Daoy (cell line): ENCODE measurements at places on chromosomes 7 and 10. TPM values are rescaled to one million over a fixed set of nuclear protein-coding genes. Genes with fewer than 3 reads are reported as not detected.

DNA sequence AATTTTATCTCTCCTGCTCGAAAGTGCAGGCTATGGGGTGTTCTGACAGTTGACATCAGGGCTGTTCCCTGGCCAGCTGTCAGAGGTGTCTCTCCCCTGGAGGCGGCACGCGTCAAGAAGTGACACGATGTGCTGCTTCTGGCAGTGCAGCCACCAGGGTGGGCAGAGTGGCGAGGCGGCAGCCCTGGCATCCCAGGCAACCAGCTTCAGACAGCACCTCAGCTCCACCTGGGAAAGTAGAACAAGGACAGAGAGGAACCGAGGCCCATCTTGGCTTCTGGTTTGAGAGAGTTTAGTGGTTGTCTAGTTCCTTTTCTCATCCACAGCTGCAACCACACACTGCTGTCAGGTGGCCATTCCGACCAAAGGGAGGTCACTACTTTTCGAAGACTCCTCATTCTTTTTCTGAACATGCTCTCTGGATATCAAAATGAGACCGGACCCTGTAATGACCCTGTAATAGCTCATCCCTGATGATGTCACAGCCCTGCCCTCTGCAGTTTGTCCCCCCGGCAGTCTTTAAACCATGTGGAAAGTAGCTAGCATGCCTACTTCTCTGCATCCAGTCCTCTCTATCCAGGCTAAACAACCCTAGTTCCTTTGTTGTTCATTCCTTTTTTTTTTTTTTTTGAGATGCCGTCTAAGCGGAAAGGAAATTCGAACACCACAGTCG is 381.0 kb upstream of the NRP1 start:
- DNase-seq: no peak

HSPA12A gene
- 4.9 and 11.0 TPM in 2 replicates for total RNA-seq

GRCh38 chr7:41588341-41588740 is 114.5 kb downstream of the INHBA start:
- DNase-seq: no peak

- no peak for DNase-seq
Measured at GRCh38 chr7:113013761-113014449, 72.7 kb downstream of the GPR85 start.

PPP1R17 gene
- not detected in 2 replicates for total RNA-seq

DNA sequence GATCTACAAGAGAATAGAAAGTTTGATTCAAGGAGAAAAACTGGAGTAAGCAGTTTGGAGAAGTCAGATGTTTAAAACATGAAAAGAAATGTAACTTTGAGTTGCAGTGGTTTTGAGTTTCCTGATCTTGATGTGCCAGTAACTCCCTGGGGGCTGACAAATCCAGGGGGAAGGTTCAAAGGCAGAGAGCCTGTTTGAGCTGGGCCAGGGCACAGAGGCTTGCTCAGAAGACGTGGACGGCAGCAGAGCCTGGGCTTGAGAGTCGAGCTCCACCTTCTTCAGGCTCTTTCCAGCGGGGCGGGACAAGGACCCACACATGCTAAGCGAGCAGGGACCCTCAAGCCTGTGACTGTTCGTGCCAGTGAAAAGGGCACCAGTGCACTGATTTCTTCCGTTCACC is 176.2 kb downstream of the MGMT start:
- DNase-seq: no peak

- DNase-seq: peak; percentile 59
Measured at GRCh38 chr10:114401195-114401791, 3.0 kb downstream of the AFAP1L2 start.

DNA sequence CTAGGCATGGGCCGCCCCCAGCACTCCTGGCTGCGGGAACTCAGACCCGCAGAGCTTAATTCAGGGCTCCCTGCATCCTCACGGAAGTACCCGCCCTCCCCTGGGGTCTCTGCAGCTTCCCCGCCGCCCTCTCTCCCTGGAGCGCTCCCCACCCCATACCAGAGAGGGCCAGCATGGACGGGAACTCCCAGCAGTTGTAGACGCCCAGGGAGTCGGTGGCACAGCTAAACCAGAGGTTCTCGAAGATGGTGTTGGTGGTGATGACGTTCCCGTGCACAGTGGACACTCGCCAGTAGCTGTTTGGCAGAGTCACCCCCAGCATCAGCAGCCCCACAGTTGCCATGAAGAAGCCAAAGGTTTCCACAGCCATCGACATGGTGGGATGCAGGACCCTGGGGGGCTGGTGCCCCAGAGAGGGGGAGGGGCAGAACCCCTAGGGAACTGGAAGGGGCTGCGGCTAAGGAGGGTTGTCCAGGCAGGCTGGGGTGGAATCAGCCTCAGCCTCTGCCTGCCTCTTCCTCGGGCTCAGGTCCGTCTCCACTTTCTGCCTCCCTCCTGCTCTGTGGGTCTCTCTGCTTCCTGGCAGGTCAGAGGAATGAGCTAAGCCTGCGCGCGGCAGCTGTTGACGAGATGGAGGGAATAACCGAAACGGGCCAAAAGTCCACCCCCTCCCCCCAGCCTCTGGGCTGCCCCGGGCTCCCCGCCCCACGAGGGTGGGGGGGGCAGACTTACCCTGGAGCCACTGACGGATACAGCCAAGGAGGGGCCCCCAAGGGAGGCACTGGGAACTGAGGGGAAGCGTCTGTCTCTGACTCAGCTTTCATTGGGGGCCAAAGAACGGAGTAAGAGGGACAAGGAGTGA is at the start of gene CLDN15:
Gene CLDN15, minus strand, starts transcription at position 597 of the 862 bp plus-strand sequence. Its CDS starts 221 bp downstream, at position 376.
- DNase-seq: peak; percentile 65

DNA sequence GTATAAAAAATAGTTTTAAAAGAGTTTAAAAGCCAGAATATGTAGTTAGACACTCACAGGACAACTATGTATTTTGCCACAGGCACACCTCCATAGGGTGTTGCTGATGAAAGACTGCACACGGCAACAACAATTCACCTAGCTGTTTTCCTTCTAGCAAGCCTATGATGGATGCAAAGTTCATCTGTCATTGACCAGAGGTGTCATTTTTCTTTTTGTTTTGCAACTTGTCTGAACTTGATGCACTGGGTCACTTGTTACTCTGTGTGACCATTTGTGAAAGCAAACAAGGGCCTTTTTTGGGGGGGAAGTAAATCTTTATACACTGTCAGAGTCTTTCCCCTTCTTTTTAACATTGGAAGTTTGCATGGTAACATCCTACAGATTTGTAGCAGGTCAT is 258.0 kb upstream of the SEMA3A start:
- no peak for DNase-seq

CDC14C gene
- not detected in 2 replicates for total RNA-seq

SYT15 gene
- total RNA-seq: 0.11 TPM in 1 of 2 replicates, not detected in the other

CYP3A7 gene
- total RNA-seq: not detected in 2 replicates

TMEM26 gene
- total RNA-seq: not detected in 2 replicates

GRCh38 chr7:132240262-132240661 is 336.0 kb downstream of the PLXNA4 start:
- no peak for DNase-seq

DNA sequence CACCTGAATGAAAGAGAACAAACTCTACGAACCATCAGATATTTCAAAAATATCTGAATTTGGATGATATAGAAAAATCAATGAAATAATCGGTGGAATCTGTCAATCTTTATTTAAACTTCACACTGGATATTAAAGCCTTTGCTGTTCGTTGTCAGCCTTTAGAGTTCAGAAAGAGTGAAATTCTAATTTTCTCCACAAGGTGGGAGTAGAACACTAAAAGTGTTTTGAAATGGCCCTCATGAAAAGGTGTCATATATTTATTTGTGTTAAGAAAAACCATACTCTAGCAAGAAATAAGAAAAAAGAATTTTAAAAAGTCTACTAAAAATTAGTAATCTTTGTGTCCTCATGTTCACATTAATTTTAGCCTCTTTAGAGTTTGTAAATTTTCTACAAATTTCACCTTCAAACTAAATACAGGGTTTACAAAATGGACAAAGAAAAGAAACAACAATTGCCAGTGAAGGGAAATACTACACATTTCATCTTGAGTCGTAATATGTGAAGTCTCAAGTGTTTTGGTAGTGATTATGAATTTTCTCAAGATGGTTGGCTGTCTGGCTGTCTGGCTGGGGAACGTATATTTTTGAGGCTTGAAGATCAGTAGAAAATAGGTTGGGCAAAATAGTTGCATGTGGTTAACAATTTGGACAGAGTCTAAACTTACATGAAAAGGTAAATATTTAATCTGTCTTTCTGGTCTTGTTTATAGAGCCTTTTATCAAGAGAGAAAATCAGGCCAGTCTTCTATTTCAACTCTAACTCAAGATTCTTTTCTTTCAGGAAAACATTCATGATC is 43.7 kb downstream of the DNAJB9 start:
- peak; percentile 31 for DNase-seq

DLX5 gene
- total RNA-seq: 0.34 and 1.3 TPM in 2 replicates

DNA sequence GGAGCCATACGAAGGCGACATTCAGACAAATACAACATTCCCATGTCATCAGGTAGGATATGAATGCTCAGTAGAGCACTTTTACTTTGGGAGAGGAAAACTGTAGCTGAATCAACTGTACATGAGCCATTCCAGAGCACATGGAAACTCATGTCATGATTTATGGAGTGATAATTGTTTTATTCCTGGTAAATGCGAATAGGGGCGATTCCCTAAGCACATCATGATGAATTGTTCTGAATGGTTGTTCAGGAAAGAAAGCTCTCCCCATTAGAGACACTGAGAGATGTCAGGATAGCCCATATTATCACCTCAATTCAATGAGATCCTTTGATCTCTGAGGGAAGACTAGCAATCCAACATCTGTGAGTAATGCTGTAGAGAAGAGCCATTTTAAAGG is 243.6 kb downstream of the FOXP2 start:
- no peak for DNase-seq

GRCh38 chr10:77638321-77639101 is 903 bp upstream of the KCNMA1 start:
- peak; percentile 59 for DNase-seq

DNA sequence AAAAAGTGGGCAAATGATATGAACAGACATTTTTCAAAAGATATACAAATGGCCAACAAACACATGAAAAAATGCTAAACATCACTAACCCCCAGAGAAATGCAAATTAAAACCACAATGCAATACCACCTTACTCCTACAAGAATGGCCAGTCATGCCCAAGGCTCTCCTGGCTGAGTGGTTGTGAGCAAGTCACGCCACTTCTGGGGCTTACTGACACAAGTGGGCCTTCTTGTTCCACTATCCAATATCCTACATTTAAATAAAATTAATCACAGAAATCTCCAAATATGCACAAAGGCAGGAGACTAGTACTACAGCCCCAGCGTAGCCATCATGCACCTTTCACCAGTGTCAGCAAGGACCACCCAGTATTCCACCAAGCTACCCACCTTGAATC is 181.9 kb downstream of the TNS3 start:
- DNase-seq: no peak

DNA sequence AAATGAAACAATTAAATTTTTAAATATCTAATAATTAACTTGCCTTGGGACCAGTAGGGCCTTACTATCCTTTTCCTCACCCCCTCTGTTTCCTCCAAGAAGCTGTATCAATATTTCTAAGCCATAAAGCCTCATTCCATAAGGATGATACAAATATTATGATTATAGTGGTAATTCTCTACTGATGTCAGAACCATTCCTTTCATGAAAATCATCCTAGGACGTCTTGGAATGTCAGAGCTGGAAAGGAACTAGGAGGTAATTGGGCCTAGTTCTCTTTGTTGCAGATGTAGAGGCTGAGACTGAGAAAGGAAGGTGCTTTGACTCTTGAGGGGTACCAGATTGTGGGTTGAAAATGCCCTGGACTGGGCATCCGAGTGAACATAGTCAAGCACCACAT is 766.7 kb upstream of the GHITM start:
- no peak for DNase-seq

DNA sequence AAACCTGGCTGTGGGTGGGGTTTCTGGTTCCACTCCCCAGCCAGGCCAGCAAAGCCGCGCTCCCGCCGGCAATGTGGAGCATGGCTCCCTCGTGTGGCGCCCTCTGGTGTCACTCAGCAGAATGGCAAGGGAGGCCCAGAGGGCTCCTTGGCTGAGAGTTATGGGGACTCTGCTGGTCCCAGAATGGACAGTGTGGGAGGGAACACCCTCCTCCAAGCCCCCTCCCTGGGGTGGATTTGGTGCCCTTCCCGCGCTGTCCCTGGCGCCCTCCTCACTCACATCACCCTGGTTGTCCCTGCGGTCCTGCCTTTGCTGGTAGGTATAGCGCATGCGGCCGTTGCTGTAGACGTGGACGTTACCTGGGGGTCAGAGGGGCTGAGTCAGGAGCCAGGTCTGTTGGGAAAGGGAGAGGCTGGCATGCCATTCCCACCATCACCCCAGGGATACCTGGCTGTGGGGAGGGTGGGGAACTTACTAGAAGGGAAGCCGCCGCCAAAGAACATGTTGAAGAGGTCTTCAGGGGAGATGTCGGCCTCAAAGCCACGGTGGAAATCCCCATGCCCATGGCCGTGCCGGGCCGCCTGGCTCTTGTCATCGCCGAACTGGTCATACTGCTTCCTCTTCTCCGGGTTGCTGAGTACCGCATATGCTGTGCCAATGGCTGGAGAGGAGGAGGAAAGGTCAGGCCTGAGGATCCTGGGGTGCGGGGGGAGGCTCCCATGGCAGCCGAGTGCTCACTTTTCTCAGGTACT is 14.0 kb downstream of the DNAJB12 start:
- no peak for DNase-seq

- DNase-seq: no peak
Measured at GRCh38 chr7:79531116-79531515, 77.6 kb upstream of the MAGI2 start.

DNA sequence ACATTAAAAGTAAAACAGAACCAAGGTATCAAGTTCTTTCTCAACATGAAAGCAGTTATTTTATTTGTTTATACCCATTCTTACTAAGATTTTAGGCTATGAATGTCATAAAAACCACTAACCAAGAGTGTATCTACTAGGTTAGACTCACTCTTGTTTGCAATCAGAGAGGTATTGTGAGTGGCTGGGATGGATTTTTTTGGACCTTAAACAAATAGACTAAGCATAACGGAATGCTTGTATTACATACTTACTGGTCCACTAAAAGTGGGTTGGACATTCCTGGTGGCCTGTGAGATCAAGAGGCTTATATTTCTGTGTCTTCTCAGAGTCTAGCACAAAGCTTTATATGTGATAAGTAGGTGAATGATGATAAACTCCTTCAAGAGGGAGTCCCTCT is 32.6 kb upstream of the CBLL1 start:
- DNase-seq: no peak
